Right ventricle myocardium inferior (tissue), 1 donor: ENCODE measurements at places on chromosomes 1 and 21.

GRCh38 chr1:82786883-82787282 lies 986.1 kb downstream of the ADGRL2 start:
- DNase-seq, result no peak

GRCh38 chr1:114956570-114956969 lies 73.1 kb upstream of the TSHB start:
- no peak for DNase-seq

GRCh38 chr1:9293241-9293532 lies 493 bp downstream of the SPSB1 start:
- DNase-seq, result no peak

GRCh38 chr1:43969746-43970466 lies at the start of gene DPH2:
TSS of gene DPH2 (plus strand) at chr1:43970010. CDS start at chr1:43970176, 166 bp downstream.
- peak; percentile 98 for DNase-seq

GRCh38 chr1:107525961-107526360 lies 385.1 kb downstream of the NTNG1 start:
- DNase-seq, result no peak

- peak; percentile 95 for DNase-seq
Observed at GRCh38 chr1:33349778-33350610, 29.1 kb upstream of the A3GALT2 start.

DNA sequence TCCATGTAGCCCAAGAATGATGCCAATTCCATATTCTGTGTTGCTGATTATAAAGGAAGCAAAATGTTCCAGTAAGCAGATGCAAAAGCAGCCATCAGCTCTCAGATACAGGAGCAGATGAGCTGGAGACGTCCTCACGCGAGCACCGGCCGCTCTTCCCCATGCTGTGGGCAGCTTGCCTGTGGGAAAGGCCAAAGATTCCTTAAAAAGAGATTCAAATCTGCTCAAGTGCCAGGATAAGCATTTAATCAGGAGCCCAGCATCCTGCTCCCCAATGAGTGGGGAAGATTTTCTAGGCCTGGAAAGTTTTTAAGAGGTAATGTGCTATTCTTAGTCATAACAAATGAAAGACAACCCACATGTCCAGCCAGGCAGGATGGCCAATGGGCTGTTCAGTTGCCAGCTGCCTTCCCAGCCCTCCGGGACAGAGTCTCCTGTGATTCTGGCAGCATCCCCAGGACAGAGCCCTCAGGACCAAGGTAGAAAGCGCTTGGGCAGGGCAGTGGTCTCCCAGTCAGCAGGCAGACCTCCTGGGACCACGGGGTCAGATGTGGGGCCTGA lies 108.2 kb upstream of the TMPRSS2 start:
- no peak for DNase-seq

DNA sequence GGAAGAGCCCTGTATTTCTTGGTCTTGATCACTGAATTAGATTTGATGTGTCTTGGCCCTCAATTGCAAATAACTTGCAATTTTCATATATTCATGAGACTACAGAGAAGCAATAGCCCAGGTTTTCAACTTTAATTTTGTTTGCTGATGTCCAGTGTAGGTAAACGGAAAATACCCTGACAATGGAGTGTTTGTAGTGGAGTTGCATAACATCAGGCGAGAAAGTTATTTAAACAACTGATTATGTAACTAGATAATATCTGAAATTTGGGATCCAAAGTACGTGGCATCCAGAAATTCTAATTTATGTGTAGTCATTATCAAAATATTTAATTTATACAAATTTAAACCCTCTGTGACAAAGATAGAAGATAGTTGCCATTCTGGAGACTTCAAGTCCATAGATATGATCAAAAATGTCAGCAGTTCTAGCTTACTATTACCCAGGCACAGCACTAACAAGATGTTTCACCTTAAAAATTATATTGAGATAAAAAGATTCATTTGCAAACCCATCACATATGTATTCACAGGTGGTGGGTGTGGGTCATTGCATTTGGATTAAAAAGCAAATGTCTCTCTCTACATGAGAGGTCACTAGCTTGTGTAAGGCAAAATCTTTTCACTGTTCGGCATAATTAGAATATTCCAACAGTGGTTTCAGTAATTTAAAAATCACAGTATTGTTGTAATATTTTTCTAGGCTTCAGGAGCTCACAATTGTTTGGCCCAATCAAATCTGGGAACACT lies 150.7 kb downstream of the KCTD3 start:
- no peak for DNase-seq

DNA sequence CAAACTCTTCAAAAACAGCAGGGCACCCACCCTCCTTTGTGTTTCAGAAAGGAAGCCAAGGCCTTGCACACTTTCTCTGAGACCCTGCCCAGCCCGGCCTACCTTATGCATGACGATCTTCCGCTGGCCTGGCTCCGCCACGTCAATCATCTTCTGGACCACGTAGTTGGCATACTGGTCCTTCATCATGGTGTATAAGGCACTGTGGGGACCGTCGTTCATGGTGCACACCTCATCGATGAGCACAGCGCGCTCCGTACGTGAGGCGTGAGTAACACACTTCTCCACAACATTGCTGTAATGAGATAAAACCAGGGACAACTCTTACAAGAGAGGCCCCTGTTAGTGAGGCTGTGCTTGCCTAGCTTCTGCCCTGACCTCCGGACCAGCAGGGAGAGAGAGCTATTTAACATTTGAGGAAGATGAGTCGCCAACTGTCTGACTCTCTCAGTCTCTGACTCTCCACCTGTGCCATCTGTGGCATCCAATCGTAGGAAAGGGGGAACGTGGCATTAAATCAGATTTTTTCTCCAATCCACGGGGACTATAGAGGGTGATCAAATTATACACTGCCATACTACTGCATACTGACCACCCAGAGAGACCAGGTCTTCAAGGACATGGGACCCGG lies 28.1 kb upstream of the SDC3 start:
- no peak for DNase-seq

DNA sequence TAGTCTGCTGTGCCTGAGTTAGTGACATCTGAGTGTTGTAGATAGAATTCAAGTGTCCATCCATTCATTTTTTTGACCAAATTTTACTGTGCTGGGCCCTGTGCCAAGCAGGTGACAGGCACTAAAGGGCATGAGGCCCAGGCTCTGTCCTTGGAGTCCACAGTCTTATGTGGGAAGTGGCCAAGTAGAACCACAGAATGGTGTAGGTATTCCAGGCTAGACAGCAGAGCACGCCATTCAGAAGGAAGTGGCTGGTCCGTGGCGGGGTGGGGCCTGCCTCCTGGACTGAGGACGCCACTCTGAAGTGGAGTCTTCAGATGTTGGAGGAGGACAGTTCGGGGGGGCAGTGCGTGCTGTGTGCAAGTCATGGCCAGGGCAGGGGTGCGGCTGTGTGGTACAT lies 68.9 kb upstream of the ACTL8 start:
- no peak for DNase-seq

DNA sequence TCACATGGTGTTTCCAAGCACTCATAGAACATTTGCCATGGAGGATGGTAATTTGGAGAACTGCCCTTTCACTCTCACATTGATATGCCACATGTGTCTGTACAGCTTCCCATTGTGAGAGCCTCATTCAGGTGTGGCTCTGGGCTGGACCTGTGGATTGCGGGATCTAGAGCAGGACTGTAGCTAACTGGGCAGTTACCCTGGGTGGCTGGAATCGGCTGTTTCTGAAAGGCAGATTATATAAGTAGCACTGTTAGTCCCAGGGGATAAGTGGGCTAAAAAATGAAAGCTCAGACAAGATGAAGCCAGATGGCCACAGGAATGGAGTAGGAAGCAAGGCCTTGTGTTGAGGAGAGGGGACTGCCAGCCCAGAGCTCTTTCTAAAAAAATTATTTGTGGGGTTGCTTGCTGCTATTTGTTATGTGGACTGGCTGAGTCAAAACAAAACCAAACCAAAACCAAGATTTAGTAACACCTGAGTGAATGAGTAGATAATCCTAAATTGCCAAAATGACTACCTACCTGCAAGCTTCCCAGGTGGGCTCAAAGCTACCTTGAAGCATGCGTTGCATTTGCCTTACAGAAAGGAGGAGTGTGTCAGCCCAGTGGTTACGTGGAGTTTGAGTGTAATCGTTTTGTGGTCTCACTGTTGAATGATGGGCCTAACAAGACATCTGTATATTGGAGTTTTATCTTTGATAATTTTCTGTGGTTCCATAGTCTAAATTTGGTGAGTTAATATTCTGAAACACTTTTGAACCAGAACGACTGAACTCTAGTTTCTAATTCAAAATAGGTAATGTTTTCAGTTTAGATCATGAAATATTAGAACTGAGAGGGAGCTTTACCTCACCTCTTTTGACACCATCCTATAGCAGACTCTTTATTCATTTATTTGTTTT lies 58.0 kb downstream of the SDCCAG8 start:
- DNase-seq, result no peak

DNA sequence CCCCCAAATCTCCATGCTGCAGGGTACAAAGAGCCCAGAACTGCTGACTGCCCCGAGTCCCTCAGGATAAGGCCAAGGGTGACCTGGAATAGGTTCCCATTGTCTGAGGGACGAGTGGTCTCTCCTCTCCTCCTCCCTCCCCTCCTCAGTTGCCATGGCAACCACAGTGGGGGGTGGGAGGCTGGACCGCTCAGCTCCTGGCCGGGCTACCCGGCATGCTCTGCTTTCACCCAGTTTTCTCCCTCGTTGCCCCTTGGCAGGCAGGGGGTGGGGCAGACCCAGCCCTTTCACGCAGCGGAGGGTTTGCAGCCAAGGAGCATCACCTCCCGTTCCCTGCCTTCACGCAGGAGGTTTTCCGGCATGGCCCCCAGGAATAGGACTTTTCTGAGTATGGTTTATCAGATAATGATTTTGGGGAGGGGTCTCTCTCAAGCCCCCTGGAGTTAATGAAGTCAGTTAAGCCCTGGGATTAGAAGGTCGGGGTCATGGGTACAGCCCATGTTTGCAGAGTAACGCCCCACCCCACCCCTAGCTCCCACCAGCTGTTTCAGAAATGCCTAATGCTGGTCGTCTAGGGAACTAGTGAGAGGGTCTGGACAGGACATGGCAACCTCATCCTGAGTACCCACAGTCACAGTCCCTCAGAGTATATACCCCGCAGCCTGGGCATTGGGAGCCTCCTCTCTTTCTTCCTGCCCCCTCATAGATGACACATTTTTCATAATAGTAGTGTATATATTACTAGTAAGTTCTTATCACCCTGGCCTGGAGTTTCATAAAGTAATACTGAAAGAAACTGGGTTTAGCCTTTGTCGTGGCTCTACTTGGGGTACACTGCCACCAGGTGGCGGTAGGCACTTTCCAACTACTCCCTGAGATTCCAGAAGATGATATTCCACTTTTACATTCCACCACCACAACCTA lies 20.7 kb downstream of the C1QB start:
- no peak for DNase-seq

- peak; percentile 58 for DNase-seq
Observed at GRCh38 chr1:156673387-156674121, 3.7 kb downstream of the NES start.

DNA sequence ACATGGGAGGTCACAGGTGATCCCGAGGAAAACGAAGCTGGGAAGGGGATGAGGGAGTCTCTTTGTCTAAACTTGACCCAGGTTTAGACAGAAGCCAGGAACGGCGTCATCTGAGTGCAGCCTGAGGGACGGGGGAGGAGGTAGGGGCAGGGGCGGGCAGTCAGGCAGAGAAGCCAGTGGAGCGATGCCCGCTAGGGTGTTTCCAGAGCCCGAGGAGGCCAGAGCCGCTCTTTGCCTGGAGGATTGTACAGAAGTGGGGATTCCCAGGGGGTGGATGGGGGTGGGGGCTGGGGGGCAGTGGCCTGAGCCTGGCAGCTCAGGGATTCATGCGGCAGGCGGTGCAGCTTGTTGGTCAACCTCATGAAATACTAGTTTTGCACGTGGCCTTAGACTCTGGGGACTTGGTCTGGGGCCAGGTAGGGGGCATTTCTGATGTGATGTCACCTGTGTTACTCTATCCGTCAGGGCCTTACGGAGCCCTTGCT lies 58.4 kb downstream of the VPS26C start:
- no peak for DNase-seq

GRCh38 chr1:167054946-167055630 lies 35.1 kb downstream of the GPA33 start:
- no peak for DNase-seq

GRCh38 chr1:118214866-118215265 lies 29.8 kb upstream of the SPAG17 start:
- DNase-seq, result no peak

GRCh38 chr1:64861611-64862010 lies 104.7 kb downstream of the JAK1 start:
- no peak for DNase-seq

GRCh38 chr21:39518847-39519210 lies 67.1 kb downstream of the SH3BGR start:
- DNase-seq, result no peak

GRCh38 chr1:33997127-33998036 lies 133.5 kb downstream of the HMGB4 start:
- no peak for DNase-seq

DNA sequence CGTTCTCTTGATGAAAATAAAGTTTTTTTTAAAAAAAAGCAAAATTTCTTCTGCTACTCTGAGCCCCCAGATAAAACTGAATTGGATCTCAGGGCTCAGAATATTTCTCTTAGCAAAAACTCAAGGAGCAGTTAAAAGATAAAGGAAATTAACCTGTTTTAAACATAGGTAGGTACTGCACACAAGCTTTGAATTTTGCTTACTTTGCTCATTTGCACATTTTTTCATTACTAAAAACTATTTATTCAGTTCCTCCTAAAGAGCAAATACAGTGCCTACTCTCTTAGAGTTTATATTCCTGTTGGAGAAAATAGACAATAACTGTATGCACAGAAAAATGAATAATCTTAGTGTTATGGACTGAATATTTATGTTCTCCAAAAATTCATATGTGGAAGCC lies 13.0 kb upstream of the TNFSF4 start:
- DNase-seq, result no peak

DNA sequence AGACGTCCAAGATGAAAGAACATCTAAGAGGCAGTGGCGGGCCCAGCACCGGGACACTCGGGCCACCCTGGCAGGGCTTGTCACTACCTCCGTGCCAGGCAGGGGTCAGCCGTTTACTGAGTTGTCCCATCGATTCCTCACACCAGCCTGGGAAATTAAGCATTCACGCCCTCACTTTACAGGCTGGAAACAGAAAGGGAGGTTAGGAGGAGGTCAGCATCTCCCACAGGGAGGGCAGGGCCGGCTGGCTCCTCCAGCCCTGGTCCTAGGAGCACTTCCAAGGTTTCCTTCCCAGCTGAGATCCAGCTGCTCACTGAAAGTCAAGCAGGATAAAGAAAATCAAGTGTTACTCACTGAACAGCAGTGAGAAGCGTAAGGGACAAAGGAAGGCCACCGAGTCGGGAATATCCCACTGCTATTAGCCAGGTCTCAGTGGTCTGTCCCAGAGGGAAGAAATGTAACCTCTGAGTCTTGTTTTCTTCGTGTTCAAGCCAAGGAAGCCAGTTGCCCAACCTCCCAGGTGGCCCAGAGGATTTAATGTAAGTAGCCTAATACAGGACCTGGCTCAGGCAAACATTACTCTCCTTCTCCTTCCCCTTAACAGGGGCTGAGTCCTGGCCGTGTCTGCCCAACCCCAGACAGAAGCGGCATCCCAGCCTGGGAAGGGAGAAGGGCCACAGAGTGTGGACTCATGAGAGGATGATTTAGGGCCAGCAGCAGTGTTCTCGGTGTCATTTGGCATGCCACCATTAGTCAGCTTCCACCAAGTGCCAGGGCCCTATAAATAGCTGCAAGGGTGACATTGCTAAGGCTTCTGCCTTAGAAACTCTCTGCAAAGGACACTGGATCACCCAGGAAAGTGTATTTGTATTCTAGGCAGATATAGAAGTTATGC lies 203.1 kb upstream of the GALNT2 start:
- no peak for DNase-seq
